Posterior cingulate gyrus (tissue), 11 donors: ENCODE measurements at places on chromosomes 11 and 22.

GRCh38 chr11:68841718-68842426 lies at the start of gene CPT1A:
Gene CPT1A, minus strand, starts transcription at chr11:68841916. Its CDS starts 26,442 bp downstream, at chr11:68815474.
- peak; percentile 66 for DNase-seq

- DNase-seq, result no peak
These were observed 108.6 kb downstream of the BRD1 start for GRCh38 chr22:49719046-49719445.

DNA sequence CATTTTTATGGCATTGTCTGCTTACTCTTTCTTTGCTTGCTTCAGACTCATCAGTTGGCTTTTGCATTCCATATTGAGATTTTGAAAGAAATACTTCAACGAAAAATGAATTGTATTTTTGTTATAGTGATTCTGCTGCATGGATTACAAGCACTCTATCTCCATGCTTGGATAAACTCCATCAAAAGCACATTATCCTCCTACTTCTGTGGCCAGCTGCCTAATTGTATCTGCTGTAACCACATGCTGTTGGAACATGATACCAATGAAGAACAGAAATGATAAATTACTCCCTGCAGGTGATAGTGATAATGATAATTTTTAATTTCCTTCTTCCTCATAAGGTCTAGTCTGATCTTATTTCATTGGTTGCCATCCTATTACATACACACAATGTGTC lies 100.8 kb downstream of the PRMT3 start:
- no peak for DNase-seq

DNA sequence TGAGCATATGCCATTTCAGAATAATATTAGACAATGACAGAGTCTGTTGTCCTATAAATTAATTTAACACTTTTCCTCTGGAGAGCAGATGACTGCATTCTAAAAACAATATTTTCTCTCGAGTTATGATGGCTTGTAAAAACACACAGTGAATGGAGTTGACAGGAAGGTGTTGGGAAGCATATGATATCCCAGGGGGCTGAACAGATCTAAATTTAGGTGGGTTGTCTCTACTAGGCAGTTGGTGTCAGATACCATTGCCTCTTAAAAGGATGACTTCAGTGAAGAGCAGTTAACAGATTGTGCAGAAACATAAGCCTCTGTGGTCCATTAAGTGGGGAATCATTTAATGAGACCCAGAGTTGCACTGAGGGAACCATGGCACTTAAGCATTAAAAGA lies 30.7 kb downstream of the SVIP start:
- DNase-seq, result no peak

- DNase-seq, result no peak
These were observed at the start of gene PARVG for GRCh38 chr22:44180706-44181032. Gene PARVG, plus strand, starts transcription at chr22:44180925. Its CDS starts 2,405 bp downstream, at chr22:44183330.

- DNase-seq, result no peak
These were observed at the start of gene SORL1-AS1 for GRCh38 chr11:121452609-121453150. Gene SORL1-AS1, minus strand, starts transcription at chr11:121452967.

GRCh38 chr11:65906602-65907001 lies 6.4 kb upstream of the FOSL1 start:
- no peak for DNase-seq

- DNase-seq, result no peak
These were observed 36.6 kb upstream of the COMT start for GRCh38 chr22:19904935-19905334.

DNA sequence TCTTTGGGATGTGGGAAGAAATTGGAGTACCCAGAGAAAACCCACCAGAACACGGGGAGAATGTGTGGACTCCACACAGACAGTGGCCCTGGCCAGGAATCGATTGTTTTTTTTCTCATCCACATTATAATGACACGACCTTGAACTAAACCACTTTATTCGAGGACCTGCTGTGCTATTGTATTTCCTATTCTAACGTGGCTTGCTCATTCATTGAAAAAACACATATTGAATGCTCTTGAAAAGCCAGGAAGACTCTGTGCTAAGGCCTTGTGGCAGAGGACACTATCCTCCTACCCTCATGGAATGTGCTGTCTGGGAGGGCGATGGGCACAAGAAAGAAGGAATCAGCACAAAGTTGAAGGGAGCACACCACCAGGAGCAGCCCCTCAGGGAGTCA lies 9.1 kb upstream of the SREBF2 start:
- no peak for DNase-seq

- DNase-seq, result no peak
These were observed 22.9 kb downstream of the STX3 start for GRCh38 chr11:59778122-59778521.

DNA sequence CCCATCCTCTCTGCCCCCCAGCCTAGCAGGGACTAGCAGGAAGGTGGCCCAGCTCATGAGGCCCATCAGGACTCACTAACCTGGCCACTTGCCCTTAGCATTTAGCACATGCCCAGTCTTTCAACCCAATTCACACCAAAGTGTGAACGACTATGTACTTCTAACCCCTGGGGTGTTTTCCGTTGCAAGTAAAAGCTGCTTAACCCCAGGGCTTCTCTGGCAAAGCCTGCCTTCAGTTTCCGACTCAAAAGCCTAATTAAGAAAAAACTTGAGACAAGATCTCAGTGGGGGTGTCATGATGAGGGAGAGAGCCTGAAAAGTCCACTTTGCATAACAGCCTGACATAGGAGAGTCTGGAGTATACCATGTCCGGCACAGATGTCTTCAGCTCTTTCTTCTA lies 347.8 kb downstream of the MN1 start:
- no peak for DNase-seq

DNA sequence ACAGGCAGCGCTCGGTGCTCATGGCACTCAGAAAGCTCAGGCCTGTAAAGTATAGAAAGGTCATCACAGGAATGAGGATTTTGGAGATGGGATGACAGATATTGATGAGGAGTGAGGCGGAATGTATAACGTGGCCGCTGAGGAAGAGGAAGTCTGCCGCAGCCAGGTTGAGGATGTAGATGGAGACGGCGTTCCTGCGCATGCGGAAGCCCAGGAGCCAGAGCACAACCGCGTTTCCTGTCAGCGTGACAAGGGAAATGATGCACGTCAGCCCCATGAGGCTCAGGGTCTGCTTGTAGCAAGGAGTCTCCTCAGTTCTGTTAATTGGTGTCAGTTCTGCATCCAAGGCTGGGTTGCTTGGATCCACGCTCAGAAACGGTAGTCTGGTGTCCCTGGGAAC lies 33.1 kb upstream of the MRGPRX1 start:
- DNase-seq, result no peak

DNA sequence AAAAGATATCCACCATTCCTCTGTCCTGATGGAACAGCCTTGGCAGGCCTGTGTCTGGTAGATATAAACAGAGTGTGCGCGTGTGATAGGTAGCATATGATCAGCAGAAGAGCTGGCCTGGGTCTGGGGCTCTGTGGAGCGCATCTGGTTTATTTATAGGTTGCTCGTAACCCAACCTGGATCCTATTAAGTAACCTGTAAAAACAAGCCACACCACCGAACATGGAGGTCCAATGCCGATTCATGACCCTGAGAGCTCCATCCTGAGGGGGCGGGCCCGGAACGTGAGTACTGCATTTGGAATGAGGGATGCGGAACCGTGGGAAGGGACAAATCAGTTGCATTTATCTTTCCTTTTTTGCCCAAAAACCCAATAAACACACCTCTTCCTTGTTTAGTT lies 31.9 kb upstream of the APOL5 start:
- no peak for DNase-seq

DNA sequence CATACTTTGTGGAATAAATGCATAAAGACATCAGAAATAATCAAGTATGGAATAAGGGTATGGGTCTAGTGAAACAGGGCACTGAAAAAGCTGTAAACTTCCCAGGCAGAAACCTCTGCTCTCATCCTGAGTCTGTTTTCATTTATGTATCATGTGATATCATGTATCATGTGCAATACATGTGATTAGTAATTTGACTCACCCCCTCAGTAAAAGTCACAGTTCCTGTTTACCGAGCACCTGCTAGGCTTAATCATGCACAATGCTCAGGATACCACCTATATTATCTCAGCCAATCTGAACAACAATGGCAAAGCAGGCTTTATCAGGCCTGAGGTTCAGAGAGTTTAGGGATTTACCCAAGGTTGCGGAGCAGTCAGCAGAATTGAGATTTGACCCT lies 250.6 kb upstream of the TENM4 start:
- no peak for DNase-seq

DNA sequence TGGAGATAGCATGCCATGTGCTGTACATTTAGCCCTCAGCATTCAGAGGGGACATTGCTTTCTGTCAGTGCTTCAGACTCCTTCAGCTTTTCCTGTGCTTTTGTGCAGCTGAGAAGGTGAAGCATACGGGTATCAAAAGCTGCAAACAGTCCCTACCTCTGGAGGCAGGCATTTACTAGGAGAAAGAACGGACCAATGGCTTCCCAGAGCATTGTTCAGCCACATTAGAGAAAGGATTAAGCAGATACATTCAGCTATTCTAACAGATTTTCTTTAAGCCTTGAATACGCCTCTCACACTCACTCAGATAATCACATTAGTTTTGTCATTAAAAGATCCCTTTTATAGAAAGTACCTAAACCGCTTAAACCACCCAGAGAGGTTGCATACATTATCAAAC lies 80.7 kb upstream of the FAM181B start:
- no peak for DNase-seq
